ENCODE measurements at places on chromosomes 6 and 20.

DNA sequence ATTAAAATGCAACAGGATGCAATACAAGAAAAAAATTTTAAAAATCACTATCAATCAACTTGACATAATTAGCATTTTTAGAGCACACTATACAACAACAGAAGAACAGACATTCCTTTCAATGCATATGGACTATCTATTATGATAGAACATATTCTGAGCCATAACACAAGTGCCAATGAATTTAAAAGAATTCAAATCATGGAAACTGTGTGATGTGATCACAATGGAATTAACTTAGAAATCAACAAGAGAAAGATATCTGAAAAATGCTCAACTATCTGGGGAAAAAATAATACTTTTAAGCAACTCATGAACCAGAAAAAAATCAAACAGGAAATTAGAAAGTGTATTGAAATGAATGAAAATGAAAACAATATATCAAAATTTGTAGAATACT lies 106.3 kb downstream of the ADTRP start:
- no peak for DNase-seq

GRCh38 chr6:148955441-148955840 lies 208.6 kb downstream of the UST start:
- no peak for DNase-seq

DNA sequence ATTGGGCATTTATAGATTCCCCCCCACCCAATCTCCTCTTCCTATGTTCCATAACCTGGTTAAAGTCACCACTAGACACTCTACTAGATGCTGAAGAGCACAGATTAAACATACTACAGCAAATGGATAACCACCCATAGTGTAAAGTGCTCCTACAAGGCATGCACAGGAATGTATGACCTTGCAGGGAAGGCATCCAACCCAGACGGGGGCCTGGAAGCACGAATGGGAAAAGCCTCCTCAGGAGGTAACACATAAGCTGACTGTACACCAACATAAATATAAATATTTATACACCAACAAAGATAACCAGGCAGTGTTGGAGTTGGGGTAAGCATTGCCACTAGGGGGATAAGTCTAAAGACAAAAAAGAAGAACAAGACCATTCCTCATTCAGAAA lies 691.7 kb downstream of the GRIK2 start:
- DNase-seq, result no peak

- no peak for DNase-seq
Observed at GRCh38 chr6:3419624-3420272, 37.1 kb downstream of the SLC22A23 start.

DNA sequence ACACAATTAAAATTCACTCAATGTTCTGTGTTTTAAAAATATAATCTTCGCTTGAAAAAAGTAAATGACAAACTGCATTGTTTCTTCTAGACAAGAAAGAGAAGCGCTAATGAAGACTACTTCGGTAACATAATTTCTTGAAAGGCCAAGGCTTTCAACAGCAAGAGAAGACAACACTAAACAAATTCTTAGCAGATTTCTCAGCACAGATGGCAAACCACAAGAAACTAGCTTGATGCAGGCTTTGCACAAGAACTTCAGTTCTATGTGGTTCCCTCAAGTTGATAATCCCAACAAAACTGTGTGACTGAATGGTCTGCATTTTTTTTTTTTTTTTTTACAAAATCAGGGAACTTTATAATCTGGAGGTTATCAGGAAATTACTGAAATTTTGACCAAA lies 447.4 kb upstream of the NRSN1 start:
- no peak for DNase-seq

DNA sequence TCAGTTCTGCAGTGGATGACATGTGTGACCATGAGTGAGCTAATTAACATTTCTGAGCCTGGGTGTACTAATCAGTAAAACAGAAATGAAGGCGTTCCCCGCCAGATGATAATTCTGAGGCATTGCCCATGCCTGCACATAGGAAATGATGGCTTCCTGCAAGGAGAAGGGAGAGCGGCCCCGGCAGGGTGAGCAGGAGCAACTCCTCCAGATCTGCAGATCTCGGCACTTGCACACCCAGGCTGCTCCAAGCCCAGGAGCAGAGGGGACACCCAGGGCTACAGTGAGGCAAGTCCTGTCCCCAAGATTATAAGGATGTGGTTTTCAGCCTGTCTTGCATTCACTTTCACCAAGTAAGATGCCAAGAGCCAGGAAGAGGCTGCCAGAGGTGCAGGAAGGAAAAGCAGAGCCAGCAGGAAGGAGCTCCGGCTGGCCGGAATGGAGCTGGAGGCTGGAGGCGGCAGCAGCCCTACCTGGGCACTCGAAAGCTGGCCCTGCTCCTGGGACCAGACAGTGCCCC lies 177.5 kb upstream of the CST7 start:
- peak; percentile 34 for DNase-seq
